ENCODE measurements at places on chromosomes 2 and 18. TPM values are rescaled to one million over a fixed set of nuclear protein-coding genes. Genes with fewer than 3 reads are reported as not detected.
A peak's percentile ranks its signal among the peaks of the same experiment; 100 is the strongest.

GRCh38 chr2:68316111-68316510, 3.6 kb downstream of the CNRIP1 start:
- DNase-seq = peak; percentile 13

The TNS1 gene
- not detected for total RNA-seq

DNA sequence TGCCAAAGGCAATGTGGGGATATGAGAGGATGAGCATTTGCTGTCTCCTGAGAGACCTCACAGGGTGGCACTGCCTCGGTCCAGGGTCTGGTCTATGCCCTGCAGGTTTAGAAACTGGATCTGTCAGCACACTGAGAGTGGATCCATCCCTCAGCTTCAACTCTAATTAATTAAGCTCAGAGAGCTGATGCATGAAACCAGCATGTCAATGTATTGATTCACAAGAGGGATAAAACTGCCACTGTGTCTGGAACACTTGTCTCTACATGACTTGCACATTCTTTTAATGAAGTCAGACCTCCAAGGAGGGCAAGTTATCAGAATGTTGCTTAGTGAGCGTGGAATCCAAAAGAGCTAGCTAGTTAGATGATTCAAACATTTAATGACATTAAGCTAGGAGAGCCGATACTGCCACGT, 22.5 kb upstream of the POLE4 start:
- DNase-seq = no peak

The RGPD8 gene
- 0.22 TPM for total RNA-seq

- DNase-seq = no peak
Observed at GRCh38 chr2:14749884-14750283, 117.4 kb downstream of the LRATD1 start.

The DIPK1C gene
- not detected for total RNA-seq

DNA sequence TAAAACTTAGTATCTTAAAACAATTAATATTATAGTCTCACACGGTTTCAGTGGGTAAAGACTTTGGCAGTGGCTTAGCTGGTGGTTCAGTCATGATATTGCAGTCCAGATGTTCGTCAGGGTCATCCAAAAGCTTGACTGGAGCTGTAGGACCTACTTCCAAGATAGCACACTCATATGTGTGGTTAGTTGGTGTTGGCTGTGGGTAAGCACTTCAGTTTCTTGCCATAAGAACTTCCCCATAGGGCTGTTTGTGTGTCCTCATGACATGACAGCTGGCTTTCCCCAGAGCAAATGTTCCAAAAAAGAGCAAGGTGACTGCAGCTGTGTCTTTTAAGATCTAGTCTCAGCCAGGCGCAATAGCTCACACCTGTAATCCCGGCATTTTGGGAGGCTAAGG, 48.5 kb upstream of the EPC2 start:
- DNase-seq = no peak

GRCh38 chr18:54217624-54218023, 6.8 kb downstream of the MBD2 start:
- peak; percentile 68 for DNase-seq

DNA sequence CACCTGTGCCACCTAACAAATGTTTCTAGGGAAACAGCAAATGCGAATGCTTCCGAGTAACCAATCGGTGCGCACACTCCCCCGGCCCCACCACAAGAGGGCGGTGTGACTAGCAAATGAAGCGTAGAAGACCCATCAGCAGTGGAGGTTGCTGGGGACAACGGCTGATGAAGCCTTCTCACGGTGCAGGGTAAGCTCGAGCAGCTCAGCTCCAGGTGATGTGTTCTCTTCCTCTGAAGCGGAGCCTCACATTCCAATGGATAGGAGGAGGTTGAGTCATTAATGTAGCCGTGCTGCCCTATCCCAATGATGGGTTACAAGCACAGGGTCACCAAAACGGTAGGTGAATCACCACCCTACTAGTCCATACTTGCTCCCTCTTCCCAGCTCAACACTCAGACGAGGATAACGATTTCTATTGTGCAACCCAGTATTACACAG, 127.6 kb upstream of the TWIST2 start:
- peak; percentile 22 for DNase-seq

GRCh38 chr2:234388591-234388990, 108.3 kb downstream of the ARL4C start:
- DNase-seq = no peak

DNA sequence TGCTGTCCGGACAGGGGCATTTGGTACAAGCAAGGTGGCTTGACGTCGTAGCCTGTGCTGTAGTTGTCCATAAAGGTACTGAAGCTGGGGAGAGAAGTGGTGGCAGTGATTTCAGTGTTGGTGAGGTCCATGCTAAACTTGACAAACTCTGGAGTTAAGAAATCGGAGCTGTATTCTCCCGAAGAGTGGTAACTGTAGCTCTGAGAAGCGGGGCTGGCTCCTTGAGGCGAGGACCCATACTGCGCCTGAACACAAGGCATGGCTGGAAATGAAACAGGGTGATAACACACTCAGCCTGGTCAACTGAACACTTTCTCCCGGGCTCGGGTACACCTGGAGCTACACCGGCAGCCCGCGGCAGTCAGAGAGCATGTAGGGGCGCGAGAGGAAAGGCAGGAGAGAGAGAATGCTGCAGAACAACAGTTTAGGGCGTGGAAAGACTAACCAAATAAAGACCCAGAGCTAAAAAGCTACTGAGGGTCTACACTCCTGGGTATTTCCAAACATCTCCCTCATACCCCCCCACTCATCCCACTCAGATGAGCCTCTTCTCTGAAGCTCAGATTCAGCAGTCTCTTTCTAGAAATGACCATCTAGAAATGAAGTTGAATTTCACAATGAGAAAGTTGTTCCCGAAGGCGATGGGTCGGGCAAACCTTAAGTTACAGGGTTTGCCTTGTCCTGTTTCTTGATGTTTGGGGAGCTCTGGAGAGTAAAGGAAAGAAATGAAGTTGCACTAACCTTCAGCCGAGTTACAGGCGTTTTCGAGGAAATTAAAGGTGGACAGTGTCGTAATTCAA, 2.4 kb downstream of the NR4A2 start:
- no peak for DNase-seq

DNA sequence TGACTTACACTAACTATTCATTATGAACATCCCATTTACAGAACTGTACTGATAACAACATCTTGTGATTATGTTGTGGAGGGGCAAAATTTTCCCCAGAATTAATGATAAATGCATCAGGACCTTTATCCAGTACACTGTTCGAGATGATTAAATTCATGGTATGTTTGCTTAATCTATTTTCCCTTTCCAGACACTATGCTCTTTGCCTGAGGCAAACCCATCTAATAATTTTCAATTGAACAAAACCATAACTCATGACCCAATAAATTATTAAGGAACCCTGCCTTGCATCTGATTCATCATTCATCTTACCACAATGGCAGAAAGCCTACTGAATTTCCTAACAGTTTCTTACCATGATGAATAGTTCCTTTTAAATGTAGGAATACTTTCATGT, 385.0 kb downstream of the DSEL start:
- DNase-seq = no peak

- DNase-seq = no peak
Observed at GRCh38 chr2:33510586-33510968, 34.1 kb downstream of the RASGRP3 start.

DNA sequence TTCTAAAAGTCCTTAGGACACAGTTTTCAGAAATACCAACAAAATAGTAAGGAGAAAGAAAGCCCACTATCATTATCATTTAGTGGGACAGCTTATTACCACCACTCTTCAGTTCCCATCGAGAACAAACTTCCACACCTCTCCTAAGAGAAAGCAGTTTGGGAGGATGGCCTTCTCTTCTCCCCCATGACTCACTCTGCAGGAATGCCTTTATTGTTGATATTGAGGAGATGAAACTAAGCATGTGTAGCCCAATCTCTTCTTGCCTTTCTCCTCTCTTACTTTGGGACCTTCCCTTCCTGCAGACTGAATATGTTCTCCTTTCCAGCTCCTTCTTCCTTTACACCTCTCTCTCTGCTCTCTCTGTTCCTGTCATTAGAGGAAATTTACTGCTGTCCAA, 30.0 kb upstream of the ERMN start:
- DNase-seq = no peak

The TACR1 gene
- total RNA-seq = not detected

The SKOR2 gene
- total RNA-seq = not detected

The PROKR1 gene
- not detected for total RNA-seq

GRCh38 chr2:10935366-10935918, 23.7 kb downstream of the KCNF1 start:
- no peak for DNase-seq

DNA sequence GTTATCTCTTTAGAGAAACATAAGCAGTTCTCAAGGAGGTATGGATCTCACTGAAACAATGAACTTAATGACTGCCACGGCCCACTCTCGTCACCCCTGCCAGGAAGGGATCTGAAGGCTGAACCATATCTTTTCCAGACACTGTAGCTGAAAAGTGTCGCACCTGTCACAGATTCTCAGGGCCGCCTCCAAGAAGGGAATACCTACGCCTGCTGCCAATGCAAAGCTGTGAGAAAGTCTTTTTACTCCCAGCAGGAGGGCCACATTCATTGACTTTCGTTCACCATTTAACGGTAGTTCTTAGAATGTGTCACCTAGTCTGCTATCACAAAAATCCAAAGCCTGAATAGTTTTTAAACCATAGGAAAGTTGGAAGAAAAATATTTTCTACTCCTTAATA, 66.7 kb upstream of the SH3BP4 start:
- no peak for DNase-seq

GRCh38 chr2:223882715-223883114, 45.3 kb upstream of the AP1S3 start:
- DNase-seq = no peak

The ZNF396 gene
- 1.1 TPM for total RNA-seq

The NEU2 gene
- total RNA-seq = not detected

GRCh38 chr2:237253046-237253702, 160.8 kb downstream of the COL6A3 start:
- no peak for DNase-seq

- DNase-seq = peak; percentile 54
Observed at GRCh38 chr2:201194097-201194496, 11.2 kb downstream of the CASP10 start.

- no peak for DNase-seq
Observed at GRCh38 chr2:19736191-19736831, 165.5 kb downstream of the TTC32 start.

DNA sequence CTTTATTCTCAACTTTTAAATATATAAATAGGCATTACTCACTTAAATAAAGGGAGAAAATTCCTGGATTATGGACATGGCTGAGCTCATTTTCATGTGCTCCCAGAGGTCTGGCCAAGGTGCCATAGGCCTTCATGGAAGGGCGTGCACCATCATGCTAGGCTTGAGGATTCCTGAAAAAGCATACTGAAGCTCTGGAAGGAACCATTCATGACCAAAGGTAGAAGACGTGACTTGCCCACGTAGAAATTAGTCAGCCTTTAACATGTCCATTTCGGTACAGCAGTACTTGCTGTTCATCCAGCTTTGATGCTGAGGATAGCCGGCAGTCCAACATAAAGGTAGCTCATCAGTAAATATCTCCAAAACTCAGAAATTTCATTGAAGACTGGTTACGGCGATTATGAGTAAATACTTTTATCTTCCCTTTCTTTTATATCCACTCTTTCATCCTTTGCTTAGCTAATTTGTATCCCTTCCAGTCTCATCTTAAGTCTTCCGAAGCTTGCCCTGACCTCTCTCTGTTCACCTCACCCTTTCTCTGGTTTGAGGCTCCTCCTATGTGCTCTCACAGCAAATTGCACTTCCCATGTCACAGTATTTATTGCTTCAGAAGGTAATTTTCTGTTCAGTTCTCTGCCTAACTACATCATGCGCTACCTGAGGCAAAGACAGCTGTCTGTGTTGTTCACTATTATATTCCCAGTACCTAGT, 32.3 kb upstream of the ASNSD1 start:
- no peak for DNase-seq

- no peak for DNase-seq
Observed at GRCh38 chr2:69309351-69310110, 77.5 kb downstream of the GFPT1 start.

The GMCL1 gene
- 28.2 TPM for total RNA-seq

DNA sequence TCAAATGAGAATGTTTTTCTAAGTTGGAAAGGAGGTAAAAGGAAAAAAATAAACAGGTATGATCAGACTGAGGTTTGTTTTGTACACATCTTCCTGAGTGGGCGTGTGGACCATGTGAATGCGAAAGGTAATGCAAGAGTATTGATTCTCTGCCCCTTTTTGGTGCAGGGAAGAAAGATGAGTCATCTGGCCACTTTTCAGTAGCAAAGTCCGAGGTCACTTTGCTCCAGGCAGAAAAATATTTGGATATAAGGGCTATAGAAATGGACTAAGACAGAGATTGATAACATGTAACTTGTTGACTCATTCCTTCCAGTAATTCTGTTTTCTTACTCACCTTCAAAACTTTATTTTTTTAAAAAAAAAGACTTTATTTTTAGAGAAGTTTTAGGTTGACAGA, 130.5 kb downstream of the DSEL start:
- DNase-seq = no peak

The EVX2 gene
- total RNA-seq = not detected

- DNase-seq = no peak
Observed at GRCh38 chr2:42800981-42801380, 8.6 kb upstream of the HAAO start.

DNA sequence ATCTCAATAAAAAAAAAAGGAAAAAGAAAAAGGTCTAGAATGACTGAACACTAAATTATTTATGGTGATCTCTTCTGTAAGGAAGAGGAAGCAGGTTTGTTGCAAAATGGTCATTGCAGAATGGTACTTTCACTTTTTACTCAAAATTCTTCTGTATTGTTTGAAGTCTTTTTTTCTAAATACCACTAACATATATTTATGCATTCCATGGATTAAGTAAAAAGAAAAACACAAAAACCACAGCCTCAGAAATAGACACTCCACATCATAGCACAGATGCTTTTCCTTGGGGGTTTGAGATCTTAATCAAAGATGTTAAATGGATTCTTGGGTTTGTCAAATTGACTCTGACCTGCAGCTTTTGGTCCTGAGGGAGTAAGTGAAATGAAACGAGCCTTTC, 47.4 kb downstream of the RHOB start:
- DNase-seq = no peak

DNA sequence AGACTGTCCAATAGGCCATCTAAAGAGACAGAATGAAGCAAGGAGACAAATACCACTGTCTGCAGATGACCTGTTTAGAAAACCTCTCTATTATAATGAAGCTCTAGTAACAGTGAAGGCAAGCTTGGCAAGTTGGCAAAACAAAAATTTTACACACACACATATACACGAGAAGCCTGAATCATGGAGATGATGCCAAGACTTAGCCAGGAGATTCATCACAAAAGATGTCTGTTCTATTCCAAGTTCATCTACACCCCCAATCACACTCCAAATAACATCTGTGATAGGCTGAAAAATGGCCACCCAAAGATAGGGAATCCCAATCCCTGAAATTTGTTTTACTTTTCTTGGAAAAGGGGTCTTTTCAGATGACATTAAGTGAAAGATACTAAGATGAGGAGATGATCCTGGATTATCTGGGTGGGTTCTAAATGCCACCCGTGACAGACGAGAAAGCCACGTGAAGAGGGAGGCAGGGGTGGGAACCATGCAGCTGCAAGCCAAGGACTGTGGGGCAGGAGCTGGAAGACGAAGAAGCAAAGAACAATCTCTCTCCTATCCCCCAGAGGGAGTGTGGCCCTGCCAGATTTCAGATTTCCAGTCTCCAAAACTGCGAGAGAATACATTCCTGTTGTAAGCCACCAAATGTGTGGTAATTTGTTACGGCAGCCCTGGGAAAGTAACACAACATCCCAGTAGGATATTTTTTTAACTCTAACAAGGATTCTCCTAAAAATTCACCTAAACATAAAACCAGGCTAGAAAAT, 20.0 kb downstream of the HDLBP start:
- DNase-seq = no peak

- peak; percentile 8 for DNase-seq
Observed at GRCh38 chr2:203928849-203929248, 7.7 kb upstream of the ICOS start.

All from OCI-LY7 (cell line).